Daoy (cell line): ENCODE measurements at places on chromosomes 4 and X. TPM values are rescaled to one million over a fixed set of nuclear protein-coding genes. Genes with fewer than 3 reads are reported as not detected.

VCX3B gene
- total RNA-seq, result 0.11 TPM in 1 of 2 replicates, not detected in the other

TLL1 gene
- total RNA-seq, result not detected in 2 replicates

HELT gene
- not detected in 2 replicates for total RNA-seq

XG gene
- not detected in 2 replicates for total RNA-seq

F8A2 gene
- total RNA-seq, result not detected in 2 replicates

NEIL3 gene
- 11.3 and 14.5 TPM in 2 replicates for total RNA-seq

H2BW2 gene
- total RNA-seq, result not detected in 2 replicates

GUCY1B1 gene
- 2.6 and 3.1 TPM in 2 replicates for total RNA-seq
